T-helper 2 cell treated with Interferon-gamma antibody and Interleukin-4, amounts not matched to agents 5 μg/mL and 100 μg/mL, for 36 hours (primary cell): ENCODE measurements at places on chromosomes 4 and X.

DNA sequence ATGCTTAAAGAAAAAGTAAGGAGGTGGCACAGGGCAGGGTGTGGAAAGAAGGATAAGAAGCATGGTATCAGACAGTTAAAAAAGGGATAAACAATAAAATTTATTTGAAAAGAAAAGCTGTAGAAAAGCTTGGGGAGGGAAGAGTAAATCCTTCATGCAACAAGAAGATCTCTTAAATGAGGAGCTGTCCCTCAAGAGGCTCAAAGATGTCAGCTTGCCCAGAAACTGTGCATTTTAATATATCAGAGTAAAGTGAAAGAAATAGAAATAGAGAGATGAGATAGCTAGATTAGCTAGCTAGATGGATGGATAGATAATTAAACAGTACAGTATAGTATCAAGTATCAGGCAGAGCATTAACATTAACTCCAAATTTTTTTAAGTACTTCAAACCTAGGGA, 170.3 kb downstream of the LDB2 start:
- no peak for DNase-seq

DNA sequence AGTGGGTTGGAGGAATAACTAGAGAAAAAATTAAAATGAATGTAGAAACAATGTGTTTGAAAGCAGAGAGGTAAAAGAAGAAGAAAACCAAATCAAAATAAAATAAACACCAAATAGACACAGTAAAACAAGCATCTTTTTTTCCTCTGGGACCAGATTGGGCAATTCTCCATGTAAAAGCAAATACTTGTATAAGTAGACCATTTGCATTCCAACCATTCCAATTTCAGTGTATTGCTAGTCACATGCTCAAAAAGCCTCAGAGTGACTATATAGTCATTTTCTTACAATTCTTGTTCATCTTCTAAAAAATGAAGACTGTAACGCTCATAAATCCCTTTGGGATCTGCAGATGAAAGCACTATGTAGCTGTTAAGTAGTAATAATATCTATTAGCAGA, 969.5 kb downstream of the PCDH18 start:
- DNase-seq = no peak

- DNase-seq = peak; percentile 20
Measured at GRCh38 chrX:129980540-129981199, 1.8 kb upstream of the BCORL1 start.

GRCh38 chrX:10519278-10519677, 101.1 kb downstream of the MID1 start:
- DNase-seq = no peak

- no peak for DNase-seq
Measured at GRCh38 chr4:138655985-138656384, 359.6 kb upstream of the NOCT start.

DNA sequence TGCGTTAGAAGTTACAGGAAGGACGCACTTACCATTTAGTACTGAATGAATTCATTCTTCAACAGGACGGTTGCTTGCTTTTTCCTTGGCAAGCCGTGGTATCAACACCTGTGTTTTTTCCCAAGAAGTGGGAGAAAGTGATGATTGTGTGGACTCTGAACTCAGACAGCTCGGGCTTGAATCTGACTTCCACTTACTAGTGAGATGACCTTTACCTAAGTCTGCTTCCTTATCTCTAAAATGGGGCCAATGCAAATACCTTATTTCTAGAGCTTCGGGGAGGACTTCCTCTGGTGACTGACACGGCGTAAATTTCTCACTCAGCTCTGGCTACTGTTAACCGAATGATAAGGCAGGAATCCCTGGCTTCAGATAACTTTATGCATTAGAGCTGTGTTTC, 146.8 kb upstream of the RBPJ start:
- DNase-seq = no peak

GRCh38 chrX:43846558-43846957, 35.7 kb downstream of the MAOB start:
- DNase-seq = no peak

DNA sequence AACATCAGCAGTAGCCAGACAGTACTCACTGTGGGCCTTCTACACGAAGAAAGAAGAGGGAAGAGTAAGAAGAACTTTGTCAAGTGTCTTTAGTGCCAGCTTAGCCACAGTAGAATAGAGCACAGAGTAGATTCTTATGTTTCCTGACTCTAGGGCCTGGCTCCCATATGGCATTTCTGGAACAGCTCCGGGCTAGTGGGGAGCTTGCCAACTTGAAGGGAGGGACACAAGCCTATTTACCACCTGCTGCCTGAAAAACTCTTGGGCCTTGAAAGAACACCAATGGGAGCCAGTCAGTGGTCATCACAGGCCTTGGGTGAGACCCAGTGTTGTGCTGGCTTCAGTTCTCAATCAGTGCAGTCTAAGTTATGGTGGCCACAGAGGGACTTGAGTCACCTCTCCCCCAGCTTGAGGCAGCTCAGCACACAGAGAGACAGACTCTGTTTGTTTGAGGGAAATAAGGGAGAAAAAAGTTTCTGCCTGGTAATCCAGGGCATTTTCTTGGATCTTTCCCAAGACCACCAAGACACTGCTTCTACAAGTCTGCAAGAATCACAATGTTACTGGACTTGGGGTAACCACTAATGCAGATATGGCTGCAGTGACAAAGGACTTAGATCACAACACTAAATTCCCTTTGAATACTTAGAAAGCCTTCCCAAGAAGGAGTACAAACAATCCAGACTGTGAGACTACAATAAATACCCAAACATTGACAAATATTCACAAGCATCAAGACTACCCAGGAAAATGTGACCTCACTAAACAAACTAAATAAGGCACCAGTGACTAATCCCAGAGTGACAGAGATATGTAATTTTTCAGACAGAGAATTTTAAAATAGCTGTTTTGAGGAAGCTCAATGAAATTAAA, 261.0 kb upstream of the NDST3 start:
- no peak for DNase-seq

GRCh38 chrX:12989461-12989860, 14.6 kb downstream of the TMSB4X start:
- DNase-seq = no peak

GRCh38 chrX:9282325-9282724, 182.5 kb upstream of the TBL1X start:
- no peak for DNase-seq

- no peak for DNase-seq
Measured at GRCh38 chr4:76821641-76822040, 76.3 kb downstream of the SOWAHB start.

GRCh38 chrX:7926914-7927258, 327 bp downstream of the PNPLA4 start:
- DNase-seq = no peak

DNA sequence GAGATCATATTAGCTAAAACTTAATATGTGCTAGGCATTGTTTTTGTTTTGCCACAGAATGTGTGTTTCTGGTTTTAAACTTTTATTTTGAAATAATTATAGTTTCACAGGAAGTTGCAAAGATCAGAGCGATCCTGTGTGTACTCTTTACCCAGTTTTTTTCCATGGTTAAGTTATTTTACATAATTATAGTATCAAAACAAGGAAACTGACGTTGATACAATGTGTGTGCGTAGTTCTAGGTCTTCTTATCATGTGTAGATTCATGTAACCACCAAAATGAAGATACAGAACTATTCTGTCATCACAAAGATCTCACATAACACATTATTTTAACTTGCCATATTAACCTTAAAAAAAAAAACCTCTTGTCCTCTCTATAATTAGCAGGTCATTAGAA, 69.2 kb downstream of the BLTP1 start:
- DNase-seq = no peak

- DNase-seq = no peak
Measured at GRCh38 chr4:131302108-131302507, 1847.0 kb upstream of the PCDH10 start.

DNA sequence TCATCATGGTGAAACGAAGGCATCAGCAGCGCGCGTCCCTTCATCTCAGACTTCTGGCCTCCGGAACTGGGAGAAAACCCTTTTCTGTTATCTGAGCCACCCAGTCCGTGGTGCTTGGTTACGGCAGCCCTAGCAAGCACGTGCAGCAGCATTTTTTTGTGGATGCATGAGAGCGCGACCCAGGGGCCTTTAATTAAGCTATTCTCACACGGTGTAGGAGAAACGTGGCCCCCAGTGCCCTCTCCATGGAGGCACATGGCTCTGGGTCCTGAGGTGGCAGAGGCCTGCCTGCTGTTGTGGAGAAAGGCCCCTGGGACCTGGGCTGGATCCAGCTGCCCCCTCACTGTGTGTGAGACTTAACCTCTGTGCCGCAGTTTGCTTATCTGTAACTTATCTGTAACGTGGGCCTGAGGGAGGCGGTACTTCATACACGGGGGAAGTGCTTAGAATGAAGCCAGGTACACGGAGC, 9.5 kb downstream of the CLCN4 start:
- DNase-seq = no peak

GRCh38 chr4:181793096-181793495, 450.1 kb upstream of the TENM3 start:
- no peak for DNase-seq

DNA sequence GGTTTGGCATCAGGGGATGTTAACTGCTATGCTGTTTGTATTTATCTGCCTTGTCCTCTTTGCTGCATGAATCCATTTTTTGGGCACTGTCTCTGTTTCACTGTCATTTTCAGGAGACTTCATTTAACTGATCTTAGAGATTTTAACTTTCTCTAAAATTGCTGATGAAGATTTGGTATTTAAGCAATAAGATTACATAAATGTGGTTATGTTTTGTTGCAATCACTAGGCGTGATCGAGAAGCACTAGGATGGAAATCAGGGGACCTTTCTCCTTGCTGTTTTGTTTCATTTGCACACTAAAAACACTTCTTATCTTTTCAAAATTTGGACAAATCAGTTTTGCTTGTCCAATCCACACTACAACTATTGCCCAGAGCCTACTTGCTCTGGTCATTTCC, 15.4 kb downstream of the CXCL2 start:
- DNase-seq = no peak

- DNase-seq = no peak
Measured at GRCh38 chr4:11966782-11967181, 538.1 kb upstream of the HS3ST1 start.

DNA sequence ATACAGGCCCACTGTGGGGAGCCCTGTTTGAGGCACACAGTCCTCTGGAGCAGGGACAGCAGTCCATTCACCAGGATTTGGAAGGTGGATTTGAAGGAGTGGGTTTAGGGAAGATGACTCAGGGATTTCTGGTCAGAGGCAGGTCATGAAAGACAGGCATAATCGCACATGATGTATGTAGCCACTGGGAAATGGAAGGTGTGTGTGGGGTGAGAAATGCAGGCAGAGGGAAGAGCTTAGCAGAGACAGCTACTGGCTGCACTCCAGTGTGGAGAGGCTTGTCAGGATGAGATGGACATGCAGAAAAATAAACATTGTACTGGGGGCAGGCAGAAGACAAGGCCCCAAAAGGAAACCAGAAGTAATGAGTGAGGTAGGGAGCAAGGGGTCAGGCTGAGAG, 85.2 kb upstream of the STS start:
- no peak for DNase-seq

DNA sequence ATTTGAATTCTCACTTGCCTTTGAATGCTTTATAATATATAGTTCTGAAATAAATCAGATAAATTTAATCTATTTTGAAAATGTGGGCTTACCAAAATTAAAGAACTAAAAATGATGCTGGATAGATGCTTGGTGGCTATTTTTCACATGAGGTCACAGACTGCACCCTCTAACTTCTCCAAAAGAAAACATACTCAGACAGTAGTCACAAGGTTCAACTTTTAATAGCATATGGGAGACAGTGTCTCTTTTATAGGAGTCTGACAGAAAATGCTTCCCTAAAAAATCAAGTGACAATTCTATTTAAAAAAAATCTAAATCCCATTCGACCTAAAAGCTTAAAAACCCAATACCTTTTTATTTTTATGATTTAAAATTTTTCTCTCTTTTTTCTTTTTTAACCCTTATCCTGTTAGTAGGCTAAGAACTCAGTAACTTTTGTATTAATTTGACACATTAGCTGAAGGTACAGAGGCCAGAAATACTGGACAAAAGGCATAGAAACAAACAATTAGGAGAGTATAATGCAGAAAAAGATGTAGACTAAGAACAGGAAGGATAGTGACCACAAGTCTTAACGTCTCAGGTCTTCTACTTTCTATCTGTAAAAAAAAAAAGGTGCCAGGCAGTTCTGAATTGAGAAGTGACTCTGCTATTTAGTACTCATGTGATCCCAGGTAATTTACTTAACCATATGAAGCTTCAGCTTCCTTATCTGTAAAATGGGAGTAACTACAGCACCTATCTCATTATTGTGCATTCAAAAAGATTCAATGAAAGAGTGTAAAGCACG, 7.6 kb downstream of the TIGD4 start:
- no peak for DNase-seq

DNA sequence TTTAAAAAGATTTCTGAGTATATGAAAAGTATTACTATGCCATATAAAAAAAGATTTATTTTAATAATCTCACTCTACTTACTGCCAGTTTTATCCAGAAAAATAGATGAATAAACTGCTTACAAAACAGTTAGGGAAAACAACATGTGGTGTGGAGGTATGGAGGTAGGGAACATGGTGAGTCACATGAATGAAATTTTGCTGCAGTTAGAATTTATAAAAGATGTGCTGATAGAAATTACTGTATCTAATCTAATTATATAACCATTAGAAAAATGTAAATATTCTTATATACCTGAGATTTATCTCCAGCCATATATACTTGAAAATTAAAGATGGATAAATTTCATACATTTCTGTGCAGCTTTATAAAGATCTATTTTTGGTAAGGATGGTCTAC, 184.0 kb upstream of the ANK2 start:
- no peak for DNase-seq

DNA sequence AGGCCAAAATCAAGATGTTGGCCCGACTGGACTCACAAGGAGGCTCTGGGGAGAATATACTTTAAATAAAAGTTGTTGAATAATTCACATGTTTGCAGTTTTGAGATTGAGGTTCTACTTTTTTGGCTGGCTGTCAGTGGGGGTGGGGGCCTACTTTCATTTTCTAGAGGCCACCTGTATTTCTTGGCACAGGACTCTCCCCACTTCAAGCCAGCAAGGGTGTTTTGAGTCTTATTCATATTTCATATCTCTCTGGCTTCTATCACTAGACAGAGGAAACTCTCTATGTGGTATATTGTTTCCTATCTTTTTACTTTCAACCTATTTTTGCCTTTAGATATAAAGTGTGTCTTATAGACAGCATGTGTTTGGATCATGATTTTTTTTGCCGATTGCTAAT, 266.4 kb downstream of the PRR32 start:
- DNase-seq = no peak

DNA sequence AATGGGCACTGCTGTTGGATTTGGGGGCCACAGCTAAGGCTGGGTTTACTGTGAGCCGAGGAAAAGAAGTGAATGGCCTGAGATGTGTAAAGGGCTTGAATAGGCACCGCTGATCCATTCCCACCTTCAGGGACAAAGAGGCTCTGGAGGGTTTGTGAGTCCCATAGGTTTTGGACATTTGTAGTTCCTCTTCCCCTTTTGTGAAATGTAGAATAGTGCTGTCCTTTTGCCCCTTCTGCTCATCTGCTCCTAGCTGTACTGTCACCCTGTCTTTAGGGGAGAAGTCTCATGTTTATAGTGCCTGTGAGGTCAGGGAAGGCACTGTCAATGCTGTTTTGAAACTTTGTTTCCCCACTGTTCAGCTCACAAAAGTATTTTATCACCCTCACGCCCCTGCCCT, 26.4 kb upstream of the CLCN4 start:
- no peak for DNase-seq

- DNase-seq = no peak
Measured at GRCh38 chr4:3196670-3197359, 52.1 kb upstream of the MSANTD1 start.

- DNase-seq = no peak
Measured at GRCh38 chr4:160546201-160546600, 1443.3 kb downstream of the RAPGEF2 start.
